DMS79 treated with DMSO at 0.1 percent for 48 hours (cell line): ENCODE measurements at places on chromosomes 12 and 14.
A peak's percentile ranks its signal among the peaks of the same experiment; 100 is the strongest.

GRCh38 chr12:65685514-65685913, 138.8 kb upstream of the HMGA2 start:
- no peak for DNase-seq

DNA sequence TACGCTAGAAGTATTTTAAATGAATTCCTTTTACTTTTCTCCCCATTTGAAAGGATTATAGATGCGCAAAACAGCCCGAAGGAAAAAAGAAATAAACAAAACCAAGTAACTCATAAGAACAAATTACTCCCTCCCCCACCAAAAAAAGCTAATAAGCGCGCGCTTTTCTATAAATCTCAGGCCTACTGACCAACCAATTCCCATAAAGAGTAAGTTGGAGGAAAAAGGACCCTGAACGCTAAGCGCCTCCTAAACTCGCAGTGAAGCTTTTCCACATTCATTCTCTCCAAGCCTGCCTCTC, 588 bp downstream of the MBIP start:
- DNase-seq, result peak; percentile 86

GRCh38 chr12:67721248-67721647, 72.7 kb downstream of the DYRK2 start:
- peak; percentile 2 for DNase-seq

DNA sequence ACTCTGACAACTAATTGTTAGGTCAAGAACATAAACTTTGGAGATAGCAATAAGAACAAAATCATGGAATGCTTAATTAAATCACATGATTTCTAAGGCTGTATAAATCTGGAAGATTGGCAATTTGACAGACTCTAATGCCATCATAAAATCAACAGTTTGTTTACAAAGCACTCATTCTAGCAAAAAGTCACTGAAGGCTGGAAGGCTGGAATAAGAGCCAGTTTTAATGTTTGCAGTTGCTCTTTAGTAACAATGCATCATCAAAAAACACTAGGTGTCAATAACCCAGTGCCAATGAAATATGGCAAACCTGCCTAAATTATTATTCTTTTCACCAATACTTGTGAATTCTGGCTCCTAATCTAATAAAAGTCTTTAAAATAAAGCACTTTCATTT, 65.0 kb downstream of the NUMB start:
- DNase-seq, result peak; percentile 83

- no peak for DNase-seq
Observed at GRCh38 chr14:95505030-95505589, 11.3 kb downstream of the SYNE3 start.

- DNase-seq, result no peak
Observed at GRCh38 chr12:71870416-71870815, 30.9 kb downstream of the TBC1D15 start.

DNA sequence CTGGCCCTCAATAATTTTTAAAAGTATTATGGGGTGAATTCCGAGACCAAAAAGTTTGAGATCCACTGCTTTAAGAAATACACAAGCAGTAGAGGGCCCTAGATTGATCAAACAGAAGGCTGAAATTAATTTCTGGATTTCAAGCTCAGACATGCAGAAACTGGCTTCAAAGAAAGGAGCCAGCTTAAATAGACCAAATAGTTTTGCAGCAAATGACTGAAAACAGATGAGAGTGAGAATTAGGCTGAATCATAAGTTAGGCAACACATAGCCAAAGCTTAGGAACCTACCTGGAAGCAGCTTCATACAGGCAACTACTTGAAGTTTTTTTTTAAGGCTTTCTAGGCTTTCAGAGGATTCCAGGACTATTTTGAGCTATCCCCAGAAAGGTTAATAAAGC, 12.4 kb downstream of the ATF7 start:
- DNase-seq, result no peak

- DNase-seq, result peak; percentile 33
Observed at GRCh38 chr14:94113490-94113889, 3.0 kb downstream of the IFI27 start.

DNA sequence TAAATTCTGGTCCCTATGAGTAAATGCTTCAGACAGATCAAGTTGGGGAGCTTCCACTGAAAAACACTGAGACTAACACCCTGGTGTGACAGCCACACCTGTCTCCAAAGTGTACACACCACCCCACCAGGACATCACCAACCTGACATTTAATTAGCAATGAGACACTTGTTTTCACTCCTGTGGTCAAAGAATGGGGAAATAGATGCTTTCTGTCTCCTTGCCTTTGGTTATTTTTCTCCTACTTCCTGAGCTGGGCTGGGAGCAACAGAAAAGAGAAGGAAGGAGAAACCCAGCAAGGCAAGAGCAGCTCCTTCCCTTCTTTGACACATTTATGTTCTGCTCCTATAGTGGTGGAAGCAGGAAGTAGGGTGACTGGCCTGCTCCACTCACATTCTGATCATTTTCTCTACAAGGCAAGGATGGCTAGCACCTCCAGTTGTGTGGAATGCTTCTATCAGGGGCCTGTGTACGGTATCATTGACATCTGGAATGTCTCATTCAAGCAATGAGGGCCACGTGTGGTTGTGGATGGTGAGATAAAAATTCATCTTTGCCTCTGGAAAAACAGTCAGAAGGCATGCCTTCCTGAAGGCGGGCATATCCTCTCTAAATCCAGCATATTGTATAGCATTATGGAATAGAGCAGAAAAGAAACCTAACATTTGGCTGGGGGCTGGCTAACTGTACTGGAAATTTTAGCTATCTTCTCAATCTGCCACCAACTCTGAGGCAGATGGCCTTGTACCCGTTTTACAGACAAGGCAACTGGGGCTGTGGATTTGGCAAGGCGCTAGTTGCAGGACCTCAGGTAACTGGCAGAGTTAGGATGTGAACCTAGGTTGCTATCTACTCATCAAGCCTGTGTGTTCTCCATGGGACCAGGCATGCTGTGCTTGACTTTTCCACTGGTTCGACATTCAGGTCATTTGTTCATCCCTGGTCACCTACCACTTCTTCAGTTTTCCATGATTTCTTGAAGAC, 24.8 kb upstream of the LGALS3 start:
- no peak for DNase-seq

GRCh38 chr12:45231515-45232145, 15.7 kb downstream of the ANO6 start:
- DNase-seq, result peak; percentile 15

- DNase-seq, result no peak
Observed at GRCh38 chr14:46769292-46769691, 117.7 kb upstream of the RPL10L start.

GRCh38 chr12:55934773-55935172, 3.8 kb downstream of the DGKA start:
- no peak for DNase-seq

DNA sequence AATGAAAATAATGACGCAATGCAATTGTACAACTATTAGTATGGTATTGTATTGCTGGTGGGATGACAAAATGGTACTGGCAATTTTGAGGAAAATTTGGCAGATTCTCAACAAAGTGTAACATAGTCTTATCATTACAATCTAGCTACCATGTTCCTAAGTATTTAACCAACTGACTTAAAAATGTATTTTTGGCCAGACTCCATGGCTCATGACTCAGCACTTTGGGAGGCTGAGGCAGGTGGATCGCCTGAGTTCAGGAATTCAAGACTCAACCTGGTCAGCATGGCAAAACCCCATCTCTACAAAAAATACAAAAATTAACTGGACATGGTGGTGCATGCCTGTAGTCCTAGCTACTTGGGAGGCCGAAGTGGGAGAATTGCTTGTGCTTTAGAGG, 1409.5 kb downstream of the AACS start:
- DNase-seq, result no peak

- no peak for DNase-seq
Observed at GRCh38 chr12:120099738-120100137, 16.8 kb downstream of the RAB35 start.

DNA sequence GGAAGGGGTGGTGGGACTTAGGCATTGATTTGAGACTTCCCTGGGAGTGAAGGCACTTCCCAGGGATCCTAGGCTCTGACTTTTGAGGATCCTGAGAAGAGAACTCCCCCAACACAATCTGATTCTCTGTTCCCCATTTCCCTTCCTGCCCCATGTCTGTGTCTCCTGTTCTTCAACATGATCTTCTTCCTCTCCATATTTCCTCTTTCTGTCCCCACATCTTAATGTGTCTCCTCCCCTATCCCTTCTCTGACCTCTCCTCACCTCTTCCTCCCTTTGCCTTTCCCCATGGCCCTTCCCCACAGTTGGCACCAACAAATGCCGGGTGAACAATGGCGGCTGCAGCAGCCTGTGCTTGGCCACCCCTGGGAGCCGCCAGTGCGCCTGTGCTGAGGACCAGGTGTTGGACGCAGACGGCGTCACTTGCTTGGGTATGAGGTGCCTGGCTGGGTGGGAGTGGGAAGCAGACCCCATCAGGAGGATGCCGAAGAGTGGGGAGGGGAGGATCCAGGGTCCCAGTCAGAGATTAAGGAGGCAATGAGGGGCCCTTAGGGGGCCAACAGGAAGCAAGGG, 15.2 kb upstream of the LRP1-AS start:
- DNase-seq, result no peak

GRCh38 chr12:111569363-111570083, 29.6 kb downstream of the ATXN2 start:
- DNase-seq, result no peak

GRCh38 chr12:124327362-124328043, 32.6 kb downstream of the RFLNA start:
- DNase-seq, result no peak

DNA sequence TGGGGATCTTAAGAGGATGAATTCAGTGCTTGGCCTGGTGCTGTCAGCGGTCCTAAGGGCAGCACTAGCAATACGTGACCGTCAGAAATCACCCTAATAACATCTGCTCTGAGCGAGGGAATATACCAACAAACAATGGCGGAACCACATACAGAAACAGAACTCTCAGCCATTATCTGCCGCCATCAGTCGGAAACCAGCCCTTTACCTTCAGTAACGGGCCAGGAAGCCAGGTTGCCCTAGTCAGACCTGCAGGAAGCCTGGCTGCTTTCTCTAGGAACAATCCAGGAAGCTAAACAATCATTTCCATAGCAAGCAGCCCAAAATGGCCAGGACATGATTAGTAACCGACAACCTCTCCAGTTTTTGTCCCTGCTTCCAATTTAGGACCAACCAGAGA, 5.6 kb downstream of the CDCA4 start:
- DNase-seq, result no peak

- no peak for DNase-seq
Observed at GRCh38 chr12:66170606-66171005, 810 bp upstream of the TMBIM4 start.

DNA sequence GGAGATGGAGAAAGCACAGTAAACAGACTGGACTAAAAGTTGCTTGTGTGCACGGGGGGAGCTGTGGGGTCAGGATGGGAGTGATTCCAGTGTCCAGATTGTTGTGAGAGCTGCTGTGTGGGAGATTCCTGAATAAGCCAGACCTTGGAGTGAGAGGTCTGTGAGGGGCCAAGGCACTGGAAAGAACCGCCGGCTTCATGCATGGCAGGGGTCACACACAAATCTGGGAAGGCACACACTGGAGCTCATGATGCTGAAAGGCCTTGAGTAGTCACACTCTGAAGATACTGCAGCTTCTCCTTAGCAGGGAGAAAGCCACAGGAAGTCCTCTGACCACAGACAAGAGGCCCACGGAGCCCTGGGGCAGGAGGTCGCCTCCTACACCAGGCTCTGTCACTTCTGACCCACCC, 23.1 kb downstream of the ADCY6 start:
- DNase-seq, result no peak

DNA sequence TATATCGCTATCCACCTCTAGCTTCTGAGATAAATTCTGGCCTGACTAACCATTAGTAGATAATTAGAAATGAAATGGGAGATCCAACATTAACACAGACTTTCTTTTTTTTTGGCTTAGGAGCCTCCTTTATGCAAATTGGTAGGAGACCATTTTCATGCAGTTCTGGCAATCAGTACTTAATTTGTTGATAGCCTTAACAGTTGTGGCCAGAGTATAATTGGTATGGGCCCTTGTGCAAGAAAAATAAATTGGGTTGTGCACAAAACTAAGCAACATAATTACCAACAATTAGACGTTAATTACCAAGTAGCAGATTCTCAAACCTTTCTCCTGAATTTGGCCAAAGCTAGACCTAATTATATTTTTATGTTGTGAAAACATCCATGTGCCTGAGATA, 111.0 kb downstream of the MGAT4C start:
- no peak for DNase-seq

DNA sequence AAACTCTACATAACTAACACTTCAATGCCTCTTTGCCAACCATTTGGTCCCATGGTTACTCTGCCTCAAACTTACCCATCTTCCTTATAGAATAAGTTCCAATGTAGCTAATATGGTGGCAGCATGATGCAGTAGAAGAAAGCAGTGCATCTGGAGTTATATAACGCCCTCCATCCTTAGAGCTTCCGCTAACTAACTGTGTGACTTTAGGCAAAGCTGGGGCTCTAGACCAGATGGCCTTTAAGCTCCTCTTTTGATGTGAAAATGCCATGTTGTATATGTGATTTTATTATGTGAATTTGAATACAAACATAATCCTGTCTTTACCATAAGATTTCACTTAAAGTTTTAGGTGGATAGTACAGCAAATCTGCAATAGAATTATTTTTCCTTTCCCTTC, 6.1 kb downstream of the ABCD2 start:
- DNase-seq, result no peak

DNA sequence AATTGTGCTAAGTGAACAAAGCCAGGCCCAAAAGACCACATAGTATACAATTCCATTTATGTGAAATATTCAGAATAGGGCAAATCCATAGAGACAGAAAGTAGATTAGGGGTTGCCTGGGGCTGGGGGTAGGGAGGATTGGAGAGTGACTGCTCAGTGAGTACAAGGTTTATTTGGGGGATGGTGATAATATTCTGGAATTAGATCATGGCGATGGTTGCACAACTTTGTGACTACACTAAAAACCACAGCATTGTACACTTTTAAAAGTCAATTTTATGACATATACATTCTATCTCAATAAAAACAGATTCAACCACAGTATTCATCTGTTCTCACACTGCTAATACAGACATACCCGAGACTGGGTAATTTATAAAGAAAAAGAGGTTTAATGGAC, 68.7 kb upstream of the MAP1LC3B2 start:
- no peak for DNase-seq
